ENCODE measurements at places on chromosomes 4 and X.
A peak's percentile ranks its signal among the peaks of the same experiment; 100 is the strongest.

- no peak for DNase-seq
These were observed 3.9 kb downstream of the TMEM33 start for GRCh38 chr4:41939016-41939626.

- DNase-seq, result no peak
These were observed 181.8 kb downstream of the PTTG2 start for GRCh38 chr4:38141808-38142500.

- no peak for DNase-seq
These were observed 618 bp downstream of the BEND4 start for GRCh38 chr4:42151568-42152506.

- no peak for DNase-seq
These were observed 102.8 kb downstream of the KDM6A start for GRCh38 chrX:44975666-44976263.

GRCh38 chr4:107213880-107214279, 177.8 kb upstream of the DKK2 start:
- no peak for DNase-seq

DNA sequence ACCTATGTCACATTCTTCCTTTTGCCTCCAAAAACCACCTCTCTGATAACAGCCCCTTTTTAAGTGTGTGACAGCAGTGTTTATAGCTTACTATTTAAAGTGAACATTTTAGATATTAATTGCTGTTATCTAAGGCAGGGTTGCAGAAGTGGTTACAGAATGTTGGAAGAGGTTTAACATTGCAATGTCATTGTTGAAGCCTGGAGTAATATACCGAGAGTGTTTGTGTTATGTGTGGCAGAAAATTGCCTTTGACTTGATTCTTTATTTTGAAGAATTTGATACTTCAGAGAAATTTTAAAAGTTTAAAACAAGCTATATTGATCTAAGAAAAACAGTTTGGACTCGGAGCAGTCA, 37.1 kb downstream of the SMARCAD1 start:
- no peak for DNase-seq

- no peak for DNase-seq
These were observed 164.6 kb downstream of the ARAP2 start for GRCh38 chr4:36079666-36080065.

DNA sequence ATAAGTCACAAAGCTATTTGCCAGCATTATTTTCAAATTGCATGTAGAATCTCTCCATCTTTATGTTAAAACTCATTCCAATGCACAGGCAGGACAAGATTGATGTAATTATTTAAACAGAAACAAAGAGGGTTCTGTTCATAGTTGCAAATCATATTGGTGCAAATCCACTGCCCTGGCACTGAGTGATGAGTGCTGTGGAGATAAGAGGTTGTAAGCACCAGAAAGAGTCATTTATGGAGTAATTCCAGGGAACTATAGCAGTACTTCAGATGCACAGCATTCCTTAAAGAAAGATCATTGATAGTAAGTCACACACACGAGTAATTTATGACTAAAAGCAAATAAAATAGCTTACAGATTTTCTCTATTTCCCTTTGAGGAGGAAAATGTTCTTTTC, 337.7 kb upstream of the CTSO start:
- DNase-seq, result no peak

DNA sequence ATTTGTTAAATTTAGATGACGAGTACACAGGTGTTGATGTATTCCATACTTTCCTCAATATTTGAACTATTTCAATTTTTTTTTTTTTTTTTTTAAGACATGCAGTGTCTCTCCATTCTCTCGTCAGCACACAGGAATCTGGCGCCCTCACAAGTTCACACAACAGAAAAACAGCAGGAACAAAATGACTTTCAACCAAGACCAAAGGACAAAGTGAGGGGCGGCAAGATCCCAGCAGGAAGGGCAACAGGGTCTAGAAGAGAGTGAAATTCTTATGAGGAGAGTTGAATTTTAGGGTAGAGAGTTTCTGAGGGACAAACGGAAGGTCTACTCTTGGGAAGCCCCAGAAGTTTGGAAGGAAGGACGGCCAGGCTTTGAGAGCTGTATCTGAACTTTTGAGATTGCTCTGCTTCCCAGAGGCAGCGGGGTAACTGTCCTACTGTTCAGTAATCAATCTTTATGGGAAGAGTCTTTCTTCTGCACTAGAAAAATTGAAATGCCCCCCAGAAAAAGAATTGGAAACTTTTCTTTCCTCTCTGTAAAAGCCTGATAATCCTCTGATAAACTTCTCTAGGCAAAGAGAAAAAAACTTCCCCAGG, 760.2 kb downstream of the RAB28 start:
- no peak for DNase-seq

DNA sequence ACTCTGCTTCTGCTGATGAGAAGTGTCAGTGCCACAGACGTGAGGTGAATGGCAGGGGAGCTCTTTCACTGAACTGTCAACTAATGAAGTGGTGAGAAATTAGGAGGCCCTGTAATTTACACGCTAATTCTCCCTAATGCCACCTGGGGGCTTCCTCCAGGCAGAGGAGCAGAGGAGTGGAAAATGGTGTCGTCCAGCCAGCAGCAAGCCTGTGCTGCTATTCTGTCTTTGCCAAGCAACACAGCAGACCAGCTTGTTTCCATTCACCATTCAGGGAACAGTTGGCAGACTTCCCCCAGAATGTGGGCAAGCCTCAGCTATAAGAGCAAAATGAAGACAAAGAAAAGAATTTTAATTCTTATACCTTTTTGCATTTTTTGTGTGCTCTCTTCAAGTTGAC, 245.2 kb upstream of the TET2 start:
- no peak for DNase-seq

DNA sequence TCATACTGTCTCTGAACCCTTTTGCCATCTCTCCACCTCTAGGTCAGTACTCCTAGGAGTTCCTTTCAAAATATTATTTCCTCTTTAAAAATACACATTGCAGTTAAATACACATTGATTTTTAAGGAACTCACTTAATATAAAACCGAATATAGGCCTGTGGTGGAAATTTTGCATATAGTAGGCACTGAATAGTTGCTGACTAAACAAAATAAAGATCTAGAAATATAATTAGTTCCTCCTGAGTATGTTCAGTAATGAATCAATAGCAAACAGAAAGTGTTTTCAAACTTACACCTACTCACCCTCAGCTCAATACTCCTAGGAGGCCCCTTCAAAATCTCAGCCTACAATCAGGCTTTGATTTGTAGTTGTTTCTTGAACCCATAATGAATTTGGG, 61.5 kb downstream of the IGSF1 start:
- DNase-seq, result no peak

DNA sequence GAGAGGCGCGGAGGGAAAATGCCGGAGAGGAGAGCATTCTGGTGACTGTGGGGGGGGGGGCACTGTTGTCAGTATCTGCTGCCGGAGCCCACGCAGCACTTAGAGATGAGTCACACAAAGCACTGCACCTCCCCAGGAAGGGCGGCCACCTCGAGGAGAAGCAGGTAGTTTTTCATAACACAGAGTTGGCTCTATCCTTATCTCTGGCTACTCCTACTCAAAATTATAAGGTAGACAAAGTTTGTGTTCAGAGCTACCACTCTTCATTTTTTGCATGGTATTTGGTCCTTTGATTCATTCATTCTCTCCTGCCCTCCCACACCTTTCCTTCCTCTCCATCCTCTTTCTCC, 76.2 kb upstream of the SCOC start:
- DNase-seq, result no peak

- DNase-seq, result no peak
These were observed 1425.5 kb downstream of the PCDH18 start for GRCh38 chr4:136106753-136107152.

- DNase-seq, result no peak
These were observed 105.9 kb downstream of the SHROOM4 start for GRCh38 chrX:50707955-50708699.

DNA sequence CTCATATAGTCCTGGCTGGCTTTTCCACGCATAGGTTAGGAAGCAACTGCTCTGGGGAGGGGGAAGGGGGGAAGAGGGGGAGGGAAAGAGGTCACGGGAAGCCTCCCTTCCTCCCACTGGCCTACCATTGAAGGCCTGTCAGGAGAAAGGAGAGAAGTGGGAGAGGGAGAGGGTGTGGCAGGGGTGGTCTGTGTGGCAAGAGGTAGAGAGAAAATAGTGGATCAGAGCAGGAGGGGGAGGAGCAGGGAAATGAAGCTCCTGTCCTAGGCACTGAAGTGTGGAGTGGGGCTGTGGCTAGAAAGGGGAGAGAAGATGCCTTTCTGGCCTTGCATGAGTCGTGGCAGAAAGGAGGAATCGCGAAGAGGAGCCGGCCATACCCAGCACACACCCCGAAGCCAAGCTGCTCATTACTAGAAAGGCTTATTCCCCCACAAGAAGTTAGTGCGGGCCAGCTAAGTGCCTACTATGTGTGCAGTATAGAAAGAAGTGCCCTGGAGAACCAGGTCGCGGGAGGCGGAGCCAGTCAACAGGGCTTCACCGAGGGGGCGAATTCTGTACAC, 1.1 kb upstream of the TMEM164 start:
- no peak for DNase-seq

- DNase-seq, result no peak
These were observed 543.1 kb downstream of the GBA3 start for GRCh38 chr4:23235628-23236390.

GRCh38 chrX:150544835-150545770, 23.3 kb upstream of the MTM1 start:
- no peak for DNase-seq

DNA sequence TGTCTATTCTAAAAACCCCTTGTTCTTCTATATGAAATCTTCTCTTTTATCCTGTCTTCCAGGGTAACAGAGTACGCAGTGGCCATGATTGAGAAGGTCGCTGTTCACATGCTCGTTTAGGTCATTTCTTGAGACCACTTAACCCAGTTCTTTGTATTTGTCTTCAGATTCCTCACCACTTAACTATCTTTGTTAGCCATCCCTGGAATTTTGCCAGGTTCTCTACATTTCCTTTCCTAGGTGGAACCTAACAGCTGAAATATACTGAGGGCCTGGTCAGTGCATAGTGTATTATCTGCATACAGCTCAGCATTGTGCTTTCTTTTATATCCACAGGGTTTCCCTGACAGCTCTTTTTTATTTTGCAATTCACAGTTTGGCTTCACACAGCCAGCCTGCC, 148.9 kb upstream of the GALNT7 start:
- DNase-seq, result no peak

DNA sequence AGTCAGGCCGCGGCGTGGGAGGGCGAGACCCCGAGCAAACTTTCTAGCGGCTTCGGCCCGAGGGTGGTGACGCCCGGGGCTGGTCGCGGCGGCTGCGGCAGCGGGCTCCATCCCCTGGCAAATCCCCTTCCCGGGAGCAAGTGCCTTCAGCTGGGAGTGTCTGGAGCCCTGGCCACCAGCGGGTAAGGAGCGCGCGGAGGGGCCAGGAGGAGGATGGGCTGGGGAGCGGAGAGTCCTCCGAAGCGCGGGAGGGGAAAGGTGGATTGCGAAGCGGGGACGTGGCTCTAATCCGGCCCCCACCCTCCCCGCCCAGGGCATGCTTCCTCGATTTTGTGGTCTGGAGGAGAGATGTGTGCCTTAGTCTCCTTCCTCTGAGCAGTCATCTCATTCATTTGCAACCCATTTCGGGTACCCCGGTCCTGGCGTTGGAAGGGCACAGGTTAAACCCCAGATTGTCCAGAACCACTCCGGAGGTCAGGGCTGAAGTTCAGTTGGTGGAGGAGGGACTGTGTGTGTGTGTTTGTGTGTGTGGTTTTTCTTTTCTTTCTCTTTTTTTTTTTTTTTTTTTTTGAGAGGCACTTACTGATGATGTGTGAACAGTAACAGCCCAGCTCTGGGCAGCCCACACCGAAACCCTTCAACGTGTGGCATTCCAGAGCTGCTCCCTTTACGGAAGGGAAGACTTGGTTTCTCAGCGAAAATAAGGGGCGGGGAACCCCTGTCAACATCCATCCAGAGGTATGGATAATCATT, 516 bp downstream of the SGMS2 start:
- DNase-seq, result peak; percentile 83

DNA sequence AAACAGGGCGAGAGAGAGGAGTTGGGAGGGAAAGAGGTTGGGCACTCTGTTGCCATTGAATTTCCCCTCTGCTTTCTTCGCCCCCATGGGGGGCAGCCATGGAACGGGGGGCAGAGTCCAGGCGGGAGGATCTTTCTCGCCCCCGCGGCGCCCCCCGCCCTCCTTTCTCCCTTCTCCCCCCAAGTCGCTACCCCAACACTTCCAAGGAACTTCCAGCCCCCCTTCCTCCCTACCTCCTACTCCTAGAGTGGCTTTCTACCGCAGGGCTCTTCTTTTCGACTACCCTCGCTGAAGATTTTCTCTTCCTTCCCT, 594 bp upstream of the STAG2 start:
- no peak for DNase-seq

DNA sequence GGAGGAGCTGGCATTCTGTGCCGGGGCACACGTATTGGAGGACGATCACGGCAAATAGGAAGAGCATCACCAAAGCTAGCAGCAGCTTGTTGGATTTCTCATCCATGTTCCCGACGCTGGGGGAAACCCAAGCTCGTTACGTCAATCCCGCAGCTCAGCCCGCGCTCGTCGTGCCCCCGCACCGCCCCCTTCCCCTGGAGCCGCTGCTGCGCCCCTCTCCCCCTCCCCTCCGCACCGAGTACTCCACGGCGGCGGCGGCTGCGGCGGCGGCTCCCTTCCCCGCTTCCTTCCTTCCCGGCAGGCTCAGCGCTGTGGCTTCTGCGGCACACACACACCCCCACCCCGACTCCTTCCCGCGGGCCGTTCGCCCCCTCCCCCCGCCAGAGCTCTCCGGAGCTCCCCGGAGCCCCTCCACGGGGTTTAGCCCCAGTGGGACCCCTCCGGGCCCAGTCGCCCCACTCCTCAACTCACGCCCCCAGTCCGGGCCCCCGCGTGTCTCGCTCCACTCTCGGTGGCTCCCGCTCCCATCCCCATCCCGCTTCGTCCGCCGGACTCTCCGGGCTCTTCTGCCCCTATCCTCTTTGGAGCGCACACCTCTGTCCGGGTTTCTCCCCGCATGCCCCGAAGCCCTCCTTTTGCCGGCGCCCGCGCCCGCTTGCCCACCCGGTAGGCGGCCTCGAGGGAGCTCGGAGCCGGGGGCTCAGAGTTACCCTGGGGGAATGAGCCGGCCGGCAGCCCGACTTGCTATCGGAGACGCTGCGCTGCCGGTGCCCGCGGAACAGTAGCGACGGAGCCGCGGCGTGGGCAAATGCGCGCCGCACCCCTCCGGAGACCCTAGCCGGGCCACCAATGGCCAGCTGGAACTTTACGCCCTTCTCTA, 978 bp downstream of the HS6ST2 start:
- DNase-seq, result no peak

- no peak for DNase-seq
These were observed 42.8 kb upstream of the HPF1 start for GRCh38 chr4:169800541-169800940.

DNA sequence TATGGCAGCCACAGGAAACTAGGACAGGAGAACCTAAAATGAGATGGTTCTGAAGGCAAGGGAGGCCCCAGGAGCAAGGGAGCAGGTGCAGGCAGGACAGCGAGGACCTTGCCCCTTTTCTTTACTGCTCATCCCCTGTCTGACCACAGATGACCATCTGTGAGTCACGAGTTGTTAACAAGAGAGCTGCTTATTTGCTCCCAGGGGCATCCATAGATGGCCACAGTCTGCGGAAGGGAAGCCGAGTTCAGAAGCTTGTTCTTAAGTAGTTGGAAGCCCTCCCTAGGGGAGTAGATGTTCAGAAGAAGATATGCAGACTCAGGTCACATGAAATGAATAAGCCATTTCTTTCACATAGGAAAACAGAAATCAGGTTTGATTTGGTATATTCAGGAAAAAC, 69.4 kb downstream of the EVC2 start:
- DNase-seq, result no peak
